ENCODE measurements at places on chromosomes 3 and 15.

DNA sequence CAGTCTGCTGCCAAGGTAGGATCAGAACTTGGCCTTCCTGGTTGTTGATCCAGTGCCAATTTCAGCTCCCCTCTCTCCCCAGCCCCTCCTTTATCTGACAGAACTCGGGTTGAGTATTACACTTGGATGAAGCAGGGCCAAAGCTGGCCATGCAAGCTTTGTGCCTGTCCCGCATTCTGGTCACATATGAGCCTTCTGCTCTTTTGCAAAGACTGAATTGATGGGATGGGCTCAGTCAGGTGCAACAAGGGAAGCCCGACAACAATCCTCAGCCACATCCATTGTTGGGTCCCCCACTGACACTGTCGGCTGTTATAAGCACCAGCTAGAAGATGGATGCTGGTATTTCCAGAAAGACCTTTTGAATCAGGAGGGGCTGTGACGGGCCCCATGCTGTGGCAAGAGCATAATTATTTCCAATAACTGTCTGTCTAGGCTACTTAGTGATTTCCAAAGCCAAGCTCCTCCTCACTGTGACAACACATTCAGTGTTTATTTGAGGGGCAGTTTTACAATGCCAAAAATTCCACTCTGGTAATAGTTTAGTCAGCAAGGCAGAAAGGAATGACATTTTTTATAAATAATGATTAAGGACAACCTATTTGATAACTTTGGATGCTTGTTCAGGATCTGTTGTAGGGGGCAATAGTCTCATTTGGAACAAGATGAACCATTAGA, 146.8 kb upstream of the FRMD4B start:
- no peak for DNase-seq

- DNase-seq: no peak
These were observed 67.2 kb downstream of the INO80 start for GRCh38 chr15:41048852-41049251.

GRCh38 chr3:133468251-133468721, 68.4 kb downstream of the BFSP2 start:
- no peak for DNase-seq

DNA sequence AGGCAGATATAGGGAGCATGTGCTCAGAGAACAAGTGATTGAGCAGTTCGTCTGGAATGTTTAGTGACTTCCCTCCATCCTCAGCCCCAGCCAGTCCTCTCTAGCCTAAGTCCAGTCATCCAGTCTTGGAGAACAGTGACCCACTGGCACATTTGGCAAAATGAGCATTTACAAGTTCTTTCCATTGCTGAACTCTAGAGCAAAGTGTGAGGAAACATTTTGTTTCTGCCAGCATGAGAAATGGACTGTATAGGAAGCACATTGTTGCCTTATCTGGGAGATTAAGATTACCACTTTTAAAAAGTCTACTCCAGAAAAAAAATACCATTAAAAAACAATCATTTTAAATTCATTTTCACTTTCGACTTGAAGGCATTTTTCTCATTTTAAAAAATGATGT, 353.6 kb downstream of the SHQ1 start:
- no peak for DNase-seq

DNA sequence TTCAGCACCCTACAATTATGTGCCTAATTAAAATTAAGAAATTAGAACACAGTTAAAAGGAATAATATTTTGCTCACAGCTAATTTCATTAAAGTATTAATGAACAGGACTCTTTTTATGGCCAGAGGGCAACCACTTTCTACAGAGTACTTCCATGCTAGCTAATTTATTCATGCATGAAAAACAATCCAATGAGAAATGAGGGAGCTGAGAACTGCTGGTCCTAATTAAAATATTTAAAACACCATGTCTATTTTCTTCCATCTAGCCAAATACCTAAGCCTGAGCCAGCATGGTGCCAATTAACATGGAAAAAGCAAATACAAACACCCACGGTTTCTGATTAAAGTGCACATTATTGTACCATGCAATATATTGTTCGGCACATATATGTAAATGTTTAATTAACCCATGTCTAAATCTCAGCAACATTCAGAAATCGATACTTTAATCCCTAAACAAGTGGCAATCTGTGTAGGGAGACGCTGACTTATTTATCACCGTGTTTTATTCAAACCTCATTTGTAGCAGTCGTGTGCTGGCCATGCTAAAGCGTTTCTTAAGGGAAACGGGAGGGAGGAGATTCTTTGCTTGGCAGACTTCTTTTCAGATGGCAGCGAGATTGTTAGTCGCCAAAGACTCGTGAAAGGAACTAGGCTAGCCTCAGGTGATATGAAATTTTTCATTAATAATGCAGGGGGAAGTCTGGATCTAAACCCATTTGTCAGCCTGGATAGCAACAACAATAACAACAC, 193.5 kb downstream of the ANXA2 start:
- no peak for DNase-seq

DNA sequence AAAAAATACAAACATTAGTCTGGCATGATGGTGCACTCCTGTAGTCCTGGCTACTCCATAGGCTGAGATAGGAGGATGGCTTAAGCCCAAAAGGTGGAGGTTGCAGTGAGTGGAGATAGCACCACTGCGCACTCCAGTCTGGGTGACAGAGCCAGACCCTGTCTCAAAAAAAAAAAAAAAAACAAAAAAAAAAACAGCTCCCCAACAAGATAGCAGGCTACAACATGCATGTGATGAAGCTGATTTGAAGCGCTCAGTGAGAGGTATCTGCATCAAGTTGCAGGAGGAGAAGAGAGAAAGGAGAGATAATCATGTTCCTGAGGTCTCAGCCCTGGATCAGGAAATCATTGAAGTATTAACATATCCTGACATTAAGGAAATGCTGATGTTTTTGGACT, 608 bp upstream of the PPCDC start:
- DNase-seq: no peak

DNA sequence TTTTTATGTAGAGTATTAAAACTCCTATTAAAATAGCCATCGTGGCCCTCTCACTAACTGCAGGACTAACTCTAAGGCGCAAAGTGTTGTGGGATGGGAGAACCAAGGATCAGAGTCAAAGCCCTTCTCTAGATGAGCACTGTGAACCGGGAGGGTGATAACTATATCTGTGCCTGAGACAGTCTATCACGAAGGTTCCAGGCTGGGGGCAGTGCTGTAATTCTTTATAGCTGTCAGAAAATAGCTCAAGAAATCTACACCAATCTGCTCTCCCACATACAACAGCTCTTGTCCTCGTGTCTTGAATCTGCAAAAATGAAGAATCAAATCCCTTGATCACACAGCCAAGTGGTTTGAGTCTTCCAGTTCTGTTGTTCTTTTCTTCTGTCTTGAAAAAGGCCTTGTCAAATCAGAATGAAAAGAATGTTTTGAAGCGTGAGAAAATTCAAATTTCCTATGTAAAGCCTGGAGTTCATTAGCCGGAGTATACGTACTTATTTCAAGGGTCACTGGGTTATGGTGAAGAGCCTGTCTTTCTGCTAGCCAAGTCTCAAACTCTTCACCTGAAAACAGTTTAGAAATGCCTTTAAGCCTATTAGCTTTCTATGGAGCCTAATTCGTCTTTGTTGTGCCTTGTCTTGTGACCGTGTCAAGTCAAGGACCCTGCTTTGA, 185.3 kb upstream of the NECTIN3 start:
- no peak for DNase-seq

DNA sequence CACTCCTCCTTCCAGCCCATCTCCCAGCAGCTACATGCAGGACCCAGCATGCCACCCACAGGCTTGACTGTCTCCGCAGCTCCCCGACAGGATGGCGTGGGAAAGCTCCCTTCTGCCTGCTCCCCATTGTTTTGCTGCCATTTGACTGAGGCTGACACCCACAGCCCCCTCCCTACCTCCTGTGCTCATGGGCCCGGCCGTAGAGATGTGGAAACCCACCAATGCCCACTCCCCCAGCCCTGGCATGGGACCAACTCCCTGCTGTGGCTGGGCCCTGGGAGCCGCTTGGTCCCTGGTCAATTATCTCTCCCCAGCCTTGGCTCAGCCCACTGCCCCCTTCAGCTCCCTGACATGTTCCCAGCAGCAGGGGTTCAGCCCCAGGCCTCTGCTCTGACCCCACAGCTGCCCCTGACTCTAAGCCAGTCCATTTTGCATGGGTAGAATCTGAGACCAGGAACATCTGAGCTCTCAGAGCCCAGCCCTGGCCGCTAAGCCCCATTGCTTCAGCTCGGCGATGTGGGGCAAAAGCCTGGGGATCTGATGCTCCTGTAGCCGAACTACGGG, 8.2 kb downstream of the C3orf22 start:
- DNase-seq: no peak

GRCh38 chr15:39581793-39582285, 960 bp downstream of the THBS1 start:
- peak; percentile 11 for DNase-seq

- DNase-seq: no peak
These were observed 55.0 kb downstream of the LRRC49 start for GRCh38 chr15:70947351-70948335.

- no peak for DNase-seq
These were observed 96.3 kb downstream of the ZNF385D start for GRCh38 chr3:21654662-21655061.

GRCh38 chr3:143222505-143222904, 102.9 kb downstream of the CHST2 start:
- no peak for DNase-seq

DNA sequence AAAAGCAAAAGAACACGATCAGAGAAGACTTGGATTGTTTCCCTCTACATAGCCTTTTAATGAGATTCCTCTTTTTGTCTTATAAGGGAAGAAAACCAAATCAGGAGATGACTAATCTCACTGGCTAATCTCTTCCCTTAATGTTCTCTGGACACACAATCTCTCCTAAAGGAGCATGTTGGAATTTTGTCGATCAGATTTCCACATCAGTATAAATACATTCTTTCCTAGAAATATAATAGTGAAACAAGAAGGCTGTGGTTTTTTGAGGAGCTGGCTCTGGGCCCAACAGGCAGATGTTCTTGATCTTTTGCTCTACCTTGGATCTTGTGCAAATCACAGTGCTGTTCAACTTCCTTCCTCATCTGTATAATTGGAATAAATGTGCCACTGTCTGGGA, 94.0 kb downstream of the GTPBP8 start:
- no peak for DNase-seq

DNA sequence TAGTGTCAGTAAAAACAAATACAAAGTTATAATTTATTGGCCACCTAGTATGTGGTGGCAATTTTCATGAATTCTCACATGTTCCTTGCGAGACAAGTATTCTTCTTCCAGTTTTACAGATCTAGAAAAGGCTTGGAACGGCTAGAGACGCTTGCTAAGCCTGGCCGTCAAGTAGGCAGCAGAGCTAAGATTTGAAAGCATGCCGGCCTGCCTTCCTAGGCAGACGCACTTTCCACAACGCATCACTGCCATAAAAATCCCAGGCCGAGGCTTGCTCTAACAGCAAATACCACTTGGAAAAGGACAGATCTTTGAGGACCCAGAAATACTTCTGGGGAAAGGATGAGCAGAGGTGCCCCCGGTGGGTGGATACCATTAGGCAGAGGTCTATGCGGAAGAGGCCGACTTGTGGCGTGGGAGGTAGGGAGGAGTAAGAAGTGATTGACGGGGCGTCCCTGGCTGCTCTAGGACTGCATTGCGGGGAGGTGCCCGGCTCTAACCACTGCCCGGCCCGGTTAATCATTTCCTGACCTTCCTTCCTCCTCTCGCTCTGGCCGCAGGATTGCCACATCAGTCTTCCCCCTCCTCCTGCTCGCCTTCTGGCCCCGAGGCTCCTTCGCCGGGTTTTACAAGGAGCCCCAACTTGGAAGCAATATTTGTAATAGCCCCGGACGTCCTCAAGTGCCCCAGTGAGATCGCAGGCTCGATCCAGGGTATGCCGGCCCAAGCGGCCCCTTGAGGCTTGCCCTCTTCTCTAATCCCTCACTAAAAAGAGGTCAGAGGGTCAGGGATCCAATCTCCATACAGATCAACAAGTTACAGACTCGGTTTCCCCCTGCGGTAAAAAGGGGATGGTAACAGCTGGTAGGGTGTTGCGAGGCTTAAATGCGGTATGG, 1.3 kb upstream of the USP3 start:
- DNase-seq: no peak

DNA sequence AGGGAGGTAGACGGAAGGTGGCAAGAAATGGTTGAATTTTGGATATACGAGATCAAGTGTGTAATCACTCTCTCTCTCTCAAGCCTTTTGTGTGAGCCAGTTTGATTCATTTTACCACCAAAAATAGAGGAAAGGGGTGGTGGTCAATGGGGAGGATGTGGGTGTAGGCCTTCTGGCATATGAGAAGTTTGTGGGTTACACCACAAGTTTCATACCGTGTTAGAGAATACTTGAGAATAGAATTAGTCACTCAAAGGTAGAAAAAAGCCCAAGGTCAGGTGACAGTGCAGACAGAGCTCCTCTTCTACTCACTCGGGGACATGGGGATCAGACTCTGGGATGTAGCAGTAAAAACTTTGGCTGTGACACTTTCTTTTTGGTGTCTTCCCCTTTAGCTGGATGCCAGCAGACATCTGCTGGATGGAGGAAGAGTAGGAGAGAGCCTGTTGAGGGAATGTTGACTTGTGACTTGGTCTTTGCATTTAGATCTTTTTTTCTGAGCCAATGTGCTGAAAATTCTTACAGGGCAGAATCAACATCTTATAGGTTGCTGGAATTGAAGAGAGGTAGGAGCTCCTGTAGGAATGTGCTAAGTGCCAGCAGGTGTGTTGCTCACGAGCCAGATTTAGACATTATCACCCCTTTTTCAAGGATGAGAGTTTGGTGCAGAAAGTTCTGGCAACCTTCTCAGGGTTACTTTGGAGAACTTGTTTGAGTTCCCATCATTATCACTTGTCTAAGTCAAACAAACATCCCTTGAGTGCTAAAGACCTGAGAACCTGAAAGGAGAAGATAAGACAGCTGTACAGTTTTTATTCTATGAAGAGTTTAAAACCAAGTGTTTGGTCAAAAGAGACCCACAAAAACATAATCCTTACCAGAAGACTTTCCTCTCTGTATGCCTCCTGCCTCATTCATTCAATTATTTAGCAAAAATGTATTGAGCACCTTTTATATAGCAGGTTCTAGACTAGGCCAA, 43.9 kb upstream of the RYK start:
- DNase-seq: peak; percentile 41

DNA sequence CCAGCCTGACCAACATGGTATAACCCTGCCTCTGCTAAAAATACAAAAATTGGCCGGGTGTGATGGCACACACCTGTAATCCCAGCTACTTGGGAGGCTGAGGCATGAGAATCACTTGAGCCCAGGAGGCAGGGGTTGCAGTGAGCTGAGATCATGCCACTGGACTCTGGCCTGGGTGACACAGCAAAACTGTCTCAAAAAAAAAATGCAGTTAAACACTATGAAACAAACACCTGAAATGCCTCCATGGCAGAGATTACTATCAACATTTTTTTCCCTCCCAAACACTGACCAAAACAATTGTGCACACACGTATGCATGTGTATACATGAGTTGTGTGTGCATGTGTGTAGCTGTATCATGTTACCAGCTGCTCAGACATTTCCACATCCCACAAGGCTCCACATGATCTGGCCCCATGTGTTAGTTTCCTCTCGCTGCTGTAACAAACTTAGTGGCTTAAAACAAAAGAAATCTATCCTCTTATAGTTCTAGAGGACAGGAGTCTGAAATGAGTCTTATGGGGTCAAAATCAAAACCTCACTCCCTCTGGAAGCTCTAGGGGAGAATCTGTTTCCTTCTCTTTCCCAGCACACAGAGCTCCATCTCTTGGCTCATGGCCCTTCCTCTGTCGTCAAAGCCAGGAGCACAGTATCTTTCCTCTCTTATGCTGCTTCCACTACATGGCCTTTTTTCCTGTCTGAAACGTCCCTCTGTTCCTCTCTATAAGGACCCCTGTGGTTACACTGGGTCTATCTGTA, 34.5 kb downstream of the SLC41A3 start:
- no peak for DNase-seq

- DNase-seq: no peak
These were observed 425.8 kb downstream of the CHL1 start for GRCh38 chr3:622314-622713.

GRCh38 chr15:99511866-99512661, 53.7 kb upstream of the MEF2A start:
- no peak for DNase-seq
